ENCODE measurements at places on chromosomes 13 and 19. TPM values are rescaled to one million over a fixed set of nuclear protein-coding genes. Genes with fewer than 3 reads are reported as not detected.

Gene CYP4F8
- not detected for total RNA-seq

Gene MEIOSIN
- not detected for total RNA-seq

Gene KLK10
- total RNA-seq, result not detected

Gene VAV1
- total RNA-seq, result 107 TPM

Gene GMIP
- total RNA-seq, result 112 TPM

Gene KASH5
- 0.81 TPM for total RNA-seq

Gene THSD8
- 19.2 TPM for total RNA-seq

Gene PRR12
- 36.2 TPM for total RNA-seq

- DNase-seq, result no peak
These were observed 96.4 kb downstream of the SPRY2 start for GRCh38 chr13:80244574-80244973.

DNA sequence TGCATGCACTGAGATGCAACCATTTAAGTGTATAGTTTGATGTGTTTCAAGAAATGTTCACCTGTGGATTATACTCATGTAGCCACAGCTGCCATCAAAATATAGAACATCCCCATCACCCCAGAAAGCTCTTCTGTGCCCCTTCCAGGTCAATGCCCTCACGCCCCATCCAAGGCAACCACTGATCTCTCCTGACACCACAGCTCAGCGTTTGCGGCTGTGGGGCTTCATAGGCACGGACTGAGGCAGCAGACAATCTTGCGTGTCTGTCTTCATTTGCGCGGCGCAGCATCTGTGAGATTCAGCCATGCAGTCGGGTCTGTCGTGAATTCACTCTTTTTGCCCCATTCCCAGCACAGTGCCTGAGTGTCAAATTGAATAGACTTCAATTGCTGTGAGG is 153.8 kb upstream of the UQCRFS1 start:
- no peak for DNase-seq

DNA sequence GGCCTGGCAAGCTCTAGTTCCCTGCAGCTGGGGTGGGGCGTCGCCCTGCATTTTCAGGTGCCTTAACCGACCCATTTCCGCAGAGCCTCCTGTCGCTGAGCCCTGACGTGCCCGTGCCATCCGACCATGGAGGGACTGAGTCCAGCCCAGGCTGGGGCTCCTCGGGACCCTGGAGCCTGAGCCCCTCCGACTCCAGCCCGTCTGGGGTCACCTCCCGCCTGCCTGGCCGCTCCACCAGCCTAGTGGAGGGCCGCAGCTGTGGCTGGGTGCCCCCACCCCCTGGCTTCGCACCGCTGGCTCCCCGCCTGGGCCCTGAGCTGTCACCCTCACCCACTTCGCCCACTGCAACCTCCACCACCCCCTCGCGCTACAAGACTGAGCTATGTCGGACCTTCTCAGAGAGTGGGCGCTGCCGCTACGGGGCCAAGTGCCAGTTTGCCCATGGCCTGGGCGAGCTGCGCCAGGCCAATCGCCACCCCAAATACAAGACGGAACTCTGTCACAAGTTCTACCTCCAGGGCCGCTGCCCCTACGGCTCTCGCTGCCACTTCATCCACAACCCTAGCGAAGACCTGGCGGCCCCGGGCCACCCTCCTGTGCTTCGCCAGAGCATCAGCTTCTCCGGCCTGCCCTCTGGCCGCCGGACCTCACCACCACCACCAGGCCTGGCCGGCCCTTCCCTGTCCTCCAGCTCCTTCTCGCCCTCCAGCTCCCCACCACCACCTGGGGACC is 1.2 kb downstream of the ZFP36 start:
- DNase-seq, result peak; percentile 89

DNA sequence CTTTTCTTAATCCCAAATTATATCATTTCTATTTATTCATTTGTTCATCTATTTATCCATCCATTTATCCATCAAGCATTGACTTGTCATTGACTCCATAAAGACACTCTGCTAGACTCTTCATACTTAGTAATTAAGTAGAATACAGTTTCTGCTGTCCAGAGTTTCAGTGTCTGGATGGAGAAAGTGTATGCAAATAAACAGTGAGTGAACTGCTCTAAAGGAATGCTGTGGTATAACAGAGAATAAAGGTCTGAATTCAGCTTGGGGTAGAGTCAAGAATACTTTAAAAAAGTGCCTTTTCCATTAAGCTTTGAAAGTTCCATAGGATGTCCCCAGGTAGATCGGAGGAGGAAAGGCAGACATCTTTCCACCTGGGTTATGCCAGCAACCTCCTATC is 51.4 kb downstream of the RAP2A start:
- DNase-seq, result no peak

GRCh38 chr13:105608104-105608503 is 927.4 kb downstream of the EFNB2 start:
- no peak for DNase-seq

GRCh38 chr19:31908080-31908479 is 437.3 kb upstream of the ZNF507 start:
- DNase-seq, result no peak

DNA sequence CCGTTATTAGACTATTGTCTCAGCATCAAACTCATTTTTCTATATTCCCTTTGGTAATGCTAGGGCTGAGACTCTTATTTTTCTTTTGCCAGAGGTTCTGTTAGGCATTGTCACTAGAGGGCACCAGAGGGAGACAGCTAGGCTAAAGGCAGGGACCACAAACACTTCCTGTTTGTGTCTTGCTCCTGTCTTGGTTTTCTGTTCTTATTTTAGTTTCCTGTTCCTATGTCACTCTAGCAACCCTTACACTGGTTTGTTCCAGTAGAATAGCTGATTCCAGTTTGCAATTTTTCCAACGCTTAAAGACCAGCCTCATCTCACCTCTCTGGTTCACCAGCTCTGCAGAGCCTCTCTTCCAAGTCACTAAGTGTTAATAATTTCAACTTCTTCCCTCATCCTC is 772.0 kb downstream of the DIAPH3 start:
- peak; percentile 62 for DNase-seq

- DNase-seq, result no peak
These were observed 8.1 kb upstream of the ANGPTL4 start for GRCh38 chr19:8355631-8356402.

- DNase-seq, result peak; percentile 74
These were observed 710 bp upstream of the BTBD2 start for GRCh38 chr19:2016041-2016807.

DNA sequence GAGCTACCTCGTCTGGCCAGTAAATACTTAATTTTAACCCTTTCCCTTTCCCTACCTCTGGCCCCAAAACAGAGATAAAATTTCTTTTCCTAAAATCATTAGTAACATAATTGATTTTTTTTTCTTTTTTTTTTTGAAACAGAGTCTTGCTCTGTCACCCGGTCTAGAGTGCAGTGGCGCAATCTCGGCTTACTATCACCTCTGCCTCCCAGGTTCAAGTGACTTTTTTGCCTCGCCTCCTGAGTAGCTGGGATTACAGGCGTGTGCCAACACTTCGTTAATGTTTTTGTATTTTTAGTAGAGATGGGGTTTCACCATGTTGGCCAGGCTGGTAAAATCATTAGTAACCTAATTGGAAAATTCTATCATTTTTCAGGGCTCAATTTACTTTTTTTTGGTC is 10.4 kb upstream of the TRIM13 start:
- DNase-seq, result no peak

- no peak for DNase-seq
These were observed 4.9 kb downstream of the TMEM259 start for GRCh38 chr19:1015782-1016646.

GRCh38 chr19:43697295-43697694 is 18.6 kb upstream of the IRGC start:
- no peak for DNase-seq

- DNase-seq, result no peak
These were observed 399 bp upstream of the SPTBN4 start for GRCh38 chr19:40466219-40466984.

GRCh38 chr19:30742406-30742938 is 370.3 kb downstream of the ZNF536 start:
- no peak for DNase-seq

- DNase-seq, result no peak
These were observed 116.9 kb downstream of the EFNB2 start for GRCh38 chr13:106418556-106418955.

DNA sequence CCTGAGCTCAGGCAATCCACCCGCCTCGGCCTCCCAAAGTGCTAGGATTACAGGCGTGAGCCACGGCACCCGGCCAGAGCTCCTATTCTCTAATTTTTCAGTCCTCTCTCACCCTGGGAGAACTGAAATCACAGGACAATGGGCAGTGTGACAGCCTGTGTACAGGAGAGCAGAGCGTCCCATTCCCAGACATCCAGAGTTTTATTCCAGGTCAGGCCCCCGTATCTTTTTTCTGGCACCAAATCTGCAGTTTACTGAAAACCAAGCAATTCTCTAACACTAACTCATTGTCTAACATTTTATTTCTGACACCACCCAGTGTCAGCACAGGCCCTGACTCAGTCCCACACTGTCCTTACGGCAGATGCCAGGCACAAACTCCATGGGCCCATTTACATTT is 6.7 kb downstream of the ZNF708 start:
- no peak for DNase-seq

GRCh38 chr19:41726493-41726892 is 18.1 kb downstream of the CEACAM5 start:
- DNase-seq, result no peak

DNA sequence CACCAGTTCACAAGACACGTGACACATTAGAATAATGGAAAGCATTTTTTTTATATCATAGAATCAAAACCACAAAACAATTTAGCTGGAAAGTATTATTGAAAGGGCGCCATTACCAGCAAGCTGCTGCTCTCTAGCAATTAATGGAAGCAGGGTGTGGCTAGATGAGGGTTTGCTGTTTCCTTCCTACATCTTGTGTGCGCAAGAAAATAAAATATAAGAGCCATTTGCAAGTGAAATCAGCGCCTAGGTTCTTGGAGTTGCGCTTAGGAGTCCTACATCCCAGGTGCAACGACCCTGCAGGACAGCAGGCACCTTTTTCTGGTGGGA is 140.9 kb downstream of the ZNF536 start:
- no peak for DNase-seq

GRCh38 chr19:43505941-43506340 is 1.4 kb upstream of the PHLDB3 start:
- no peak for DNase-seq

DNA sequence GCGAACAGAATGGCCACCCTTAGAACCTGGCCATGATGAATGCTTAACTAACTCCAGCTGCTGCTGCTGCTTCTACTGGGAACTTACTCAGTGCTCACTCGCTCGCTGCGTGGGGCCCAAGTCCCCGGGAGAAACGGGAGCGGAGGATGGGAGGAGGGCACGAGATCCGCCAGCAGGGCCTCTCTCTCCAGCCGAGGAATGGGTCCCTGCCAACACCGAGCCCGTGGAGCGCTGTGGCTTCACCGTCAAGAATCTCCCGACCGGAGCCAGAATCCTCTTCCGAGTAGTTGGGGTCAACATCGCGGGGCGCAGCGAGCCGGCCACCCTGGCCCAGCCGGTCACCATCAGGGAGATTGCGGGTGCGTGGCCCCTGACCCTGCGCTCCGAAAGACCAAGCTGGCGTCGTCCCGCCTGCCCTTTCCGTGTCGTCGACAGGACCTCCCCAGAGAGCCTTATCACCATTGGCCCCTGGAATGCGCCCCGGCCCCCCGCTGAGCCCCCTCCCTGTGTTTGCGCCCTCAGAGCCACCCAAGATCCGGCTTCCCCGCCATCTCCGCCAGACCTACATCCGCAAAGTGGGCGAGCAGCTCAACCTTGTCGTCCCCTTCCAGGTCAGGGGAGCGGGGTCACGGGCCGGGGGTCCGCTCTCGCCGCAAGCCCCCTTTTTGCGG is 17.8 kb upstream of the EMC10 start:
- DNase-seq, result no peak

GRCh38 chr13:25067064-25067463 is 28.9 kb upstream of the PABPC3 start:
- DNase-seq, result no peak

- peak; percentile 58 for DNase-seq
These were observed 546 bp upstream of the ZNF546 start for GRCh38 chr19:39996218-39996810.

GRCh38 chr13:41666644-41667043 is 209.3 kb downstream of the RGCC start:
- no peak for DNase-seq

- DNase-seq, result no peak
These were observed 191.9 kb upstream of the MIR17HG start for GRCh38 chr13:91155512-91156114.

DNA sequence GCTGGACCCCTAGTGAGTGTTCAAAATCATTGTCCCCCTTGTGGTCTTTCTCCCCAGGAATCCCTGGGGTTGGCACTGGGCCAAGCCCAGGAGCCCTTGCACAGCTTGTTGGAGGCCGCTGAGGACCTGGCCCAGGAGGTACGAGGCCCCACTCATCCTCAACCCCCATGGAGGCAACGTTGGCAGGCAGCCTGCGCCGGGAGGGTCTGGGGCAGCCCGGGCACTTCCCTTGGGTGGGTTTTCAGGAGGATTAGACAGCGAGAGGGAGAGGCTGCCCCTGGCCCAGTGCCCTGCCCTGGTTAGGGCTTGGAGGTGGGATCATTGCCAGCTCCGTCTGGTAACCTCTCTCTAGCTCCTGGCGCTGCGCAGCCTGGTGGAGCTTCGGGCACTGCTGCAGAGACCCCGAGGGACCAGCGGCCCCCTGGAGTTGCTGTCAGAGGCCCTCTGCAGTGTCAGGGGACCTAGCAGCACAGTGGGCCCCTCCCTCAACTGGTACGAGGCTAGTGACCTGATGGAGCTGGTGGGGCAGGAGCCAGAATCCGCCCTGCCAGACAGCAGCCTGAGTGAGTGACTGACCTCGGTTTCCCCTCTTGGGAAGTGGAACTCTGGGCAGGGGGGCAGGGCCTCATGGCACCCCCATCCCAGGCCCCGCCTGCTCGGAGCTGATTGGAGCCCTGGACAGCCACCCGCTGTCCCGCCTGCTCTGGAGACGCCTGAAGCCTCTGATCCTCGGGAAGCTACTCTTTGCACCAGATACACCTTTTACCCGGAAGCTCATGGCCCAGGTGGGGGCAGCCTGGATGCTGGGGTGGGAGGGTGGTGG is 3.0 kb downstream of the ABCA7 start:
- DNase-seq, result no peak

DNA sequence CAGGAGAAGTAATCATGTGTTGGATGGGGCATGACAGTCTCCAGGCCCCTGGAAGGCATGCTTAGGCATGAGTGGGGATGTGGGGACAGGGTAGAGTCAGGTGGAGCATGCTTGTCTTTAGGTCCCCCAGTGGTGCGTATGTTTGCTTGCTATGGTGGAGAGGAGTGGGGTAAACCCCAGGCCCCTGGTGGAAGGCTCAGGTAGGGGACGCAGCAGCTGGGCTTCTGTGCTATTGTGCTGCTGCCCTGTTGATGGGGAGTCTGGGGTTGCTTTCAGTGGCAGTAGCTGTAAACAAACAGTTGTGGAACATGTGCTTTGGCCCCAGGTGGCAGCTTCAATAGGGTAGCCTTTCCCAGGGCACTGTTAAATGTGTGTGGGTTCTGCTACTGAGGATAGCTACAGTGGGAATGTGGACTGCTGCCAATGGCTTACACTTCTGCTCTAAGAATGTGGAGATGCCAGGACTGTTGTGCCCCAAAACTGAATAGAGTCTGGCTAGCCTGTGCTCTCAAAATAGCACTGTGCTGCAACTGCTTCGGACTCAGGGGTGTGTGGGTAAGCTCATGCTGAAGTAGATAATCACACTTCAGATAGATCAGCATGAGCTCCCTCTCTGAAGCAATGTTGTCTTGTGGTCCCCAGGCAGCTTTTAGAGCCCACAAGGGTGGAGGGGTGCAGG is 1257.3 kb downstream of the DIAPH3 start:
- no peak for DNase-seq

- DNase-seq, result no peak
These were observed 174.5 kb downstream of the KCTD12 start for GRCh38 chr13:76711550-76712182.
